Hematopoietic multipotent progenitor cell (in vitro differentiated cells): ENCODE measurements at places on chromosomes 11 and 22.

DNA sequence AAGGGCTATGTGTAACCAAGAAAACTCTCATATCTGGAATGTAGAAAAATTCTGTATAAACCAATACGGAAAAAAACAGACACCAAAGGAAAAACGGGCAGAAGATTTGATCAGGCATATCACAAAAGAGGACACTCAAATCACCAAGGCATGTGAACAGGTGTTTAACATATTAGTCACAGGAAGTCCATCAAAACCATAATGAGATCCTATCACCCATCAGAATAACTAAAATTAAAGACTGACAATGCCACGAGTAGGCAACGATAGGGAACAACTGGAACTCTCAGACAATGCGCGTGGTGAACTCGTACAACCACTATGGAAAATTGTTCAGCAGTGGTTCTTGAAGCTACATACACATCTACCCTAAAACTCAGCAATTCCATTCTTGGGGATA is 94.5 kb downstream of the MICAL3 start:
- DNase-seq = no peak

DNA sequence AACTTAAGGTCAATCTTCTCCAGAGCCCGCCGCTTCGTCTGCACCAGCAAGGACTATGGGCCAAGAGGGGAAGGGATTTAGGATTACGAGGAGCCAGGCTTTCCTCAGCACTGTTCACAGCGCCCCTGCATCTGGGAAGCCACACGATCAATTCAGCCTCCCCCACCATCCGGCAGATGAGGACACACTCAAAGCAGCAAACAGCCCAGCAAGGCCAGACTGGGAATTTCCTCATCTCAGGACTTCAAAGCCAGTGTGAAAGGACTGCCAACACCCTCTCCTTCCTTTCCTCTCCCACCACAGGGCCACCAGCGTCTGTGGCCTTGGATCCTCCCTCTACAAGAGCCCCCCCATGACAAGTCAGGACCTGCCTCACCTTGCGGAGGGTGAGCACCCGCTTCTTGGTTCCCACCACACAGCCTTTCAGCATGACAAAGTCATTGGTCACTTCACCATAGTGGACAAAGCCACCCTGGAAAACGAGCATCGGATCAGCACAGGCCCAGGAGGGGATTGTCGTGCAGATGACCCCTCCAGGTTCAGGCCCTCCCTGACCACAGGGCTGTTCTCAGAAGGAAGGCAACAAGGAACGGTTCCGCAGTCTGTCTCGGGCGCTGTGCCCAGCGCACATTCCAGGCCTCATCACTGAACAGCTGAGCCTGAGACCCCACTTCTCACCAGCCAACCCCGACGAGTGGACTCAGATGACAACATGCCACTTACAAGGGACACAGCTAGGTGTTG is 6.0 kb downstream of the RPL3 start:
- no peak for DNase-seq

DNA sequence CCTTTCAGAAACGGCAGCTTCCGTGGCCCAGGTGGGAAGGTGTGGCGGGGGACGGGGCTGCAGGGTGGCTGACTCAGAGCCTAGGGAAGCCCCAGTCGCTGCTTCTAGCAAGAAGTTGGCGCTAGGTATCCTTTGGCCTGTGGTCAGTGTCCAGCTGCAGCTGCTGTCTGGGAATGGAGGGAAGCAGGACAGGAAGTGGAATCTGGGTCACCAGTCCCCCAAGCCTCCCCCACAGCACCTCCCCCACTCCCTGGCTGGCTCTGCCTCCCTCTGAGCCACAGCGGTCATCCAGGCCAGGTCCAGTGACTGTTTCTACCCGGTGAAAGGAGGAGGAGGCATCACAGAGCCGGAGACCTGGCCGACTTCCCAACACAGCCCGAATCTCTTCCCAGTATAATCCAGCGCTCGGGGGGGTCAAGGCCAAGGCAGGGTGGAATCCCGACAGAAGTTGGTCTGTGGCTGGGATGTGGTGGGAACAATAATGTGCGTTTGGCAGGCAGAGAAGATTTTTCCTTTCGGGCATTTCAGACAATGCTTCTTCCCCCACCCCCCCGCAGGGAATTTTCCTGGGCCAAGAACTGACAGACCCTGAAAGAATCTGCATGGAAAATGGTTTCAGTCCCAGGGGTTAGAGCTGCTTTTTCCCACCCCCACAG is 45.1 kb downstream of the C11orf96 start:
- no peak for DNase-seq

DNA sequence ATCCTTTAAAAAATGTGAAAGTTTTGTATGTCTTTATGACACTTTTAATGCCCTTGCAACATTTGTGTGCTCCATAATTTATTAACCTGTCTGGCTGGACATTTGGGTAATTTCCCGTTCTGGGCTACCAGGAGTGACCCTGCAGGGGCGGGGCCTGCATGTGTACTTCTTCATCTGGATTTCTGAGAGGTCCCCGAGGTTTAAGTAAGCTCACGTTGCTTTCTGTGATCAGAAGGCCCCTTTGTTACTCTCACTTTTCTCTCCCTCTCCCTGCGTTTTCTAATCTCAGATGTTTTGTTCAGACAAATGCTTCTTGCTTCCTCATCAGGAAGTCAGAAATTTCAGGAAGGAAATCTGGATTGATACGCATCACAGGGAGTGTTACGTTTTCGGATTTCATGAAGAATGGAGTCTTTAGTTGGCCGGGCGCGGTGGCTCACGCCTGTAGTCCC is 78.9 kb upstream of the CRYBB3 start:
- DNase-seq = no peak

DNA sequence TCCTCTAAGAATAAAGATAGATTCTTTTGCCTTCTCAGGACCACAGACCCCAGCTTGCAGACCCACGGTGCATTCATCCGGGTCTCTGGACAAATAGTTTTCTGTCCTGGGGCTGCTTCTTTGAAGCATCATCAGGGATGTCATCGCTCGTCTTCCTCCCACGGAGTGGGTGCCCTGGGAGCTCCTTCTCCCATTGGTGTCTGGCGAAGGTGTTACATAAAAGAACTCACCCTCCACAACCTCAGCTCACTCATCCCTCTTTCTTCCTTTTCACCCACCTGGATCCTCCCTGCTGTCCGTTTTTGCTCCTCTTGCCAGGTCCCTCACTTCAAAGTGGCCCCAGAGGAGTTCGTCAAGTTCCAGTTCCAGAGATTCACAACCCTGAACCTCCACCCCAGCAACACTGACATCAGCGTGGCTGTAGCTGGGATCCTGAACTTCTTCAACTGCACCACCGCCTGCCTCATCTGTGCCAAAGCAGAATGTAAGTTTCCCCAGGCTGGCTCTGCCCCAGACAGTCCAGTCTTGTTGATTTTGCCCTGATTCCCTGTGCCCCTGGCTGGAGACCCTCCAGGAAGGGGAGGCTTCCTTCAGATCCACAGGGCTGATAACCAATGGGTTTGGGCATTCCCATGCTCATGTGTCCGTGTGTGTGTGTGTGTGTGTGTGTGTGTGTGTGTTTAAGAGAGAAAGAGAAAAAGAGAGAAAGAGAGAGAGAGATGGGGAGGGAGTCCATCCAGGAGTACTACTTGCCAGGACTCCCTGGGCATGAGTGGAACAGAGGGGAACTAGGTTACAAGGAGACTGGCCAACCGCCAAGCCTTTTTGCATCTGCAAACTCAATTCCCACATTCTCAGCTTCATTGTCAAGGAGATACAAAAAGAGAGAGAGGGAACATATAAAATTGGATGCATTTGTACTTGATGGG is 204.2 kb upstream of the TBCEL start:
- no peak for DNase-seq

DNA sequence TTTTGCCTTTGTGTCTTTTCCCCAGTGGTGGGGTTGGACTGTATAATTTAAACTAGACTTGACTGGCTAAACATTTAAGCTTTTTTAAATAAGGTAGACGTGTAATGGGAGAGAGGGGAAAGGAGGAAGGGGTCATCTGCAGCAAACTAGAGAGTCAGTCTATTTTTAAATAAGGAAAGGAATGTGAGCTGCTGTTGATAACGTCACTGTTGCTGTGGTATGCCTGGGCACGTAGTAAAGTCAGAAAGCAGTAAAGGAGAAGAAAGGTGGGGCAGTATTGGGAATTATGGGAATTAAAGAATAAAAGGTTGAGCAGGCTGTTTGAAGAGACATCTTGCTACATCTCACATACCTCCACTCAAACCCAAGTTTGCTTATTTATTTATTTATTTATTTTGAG is 80.4 kb upstream of the FSHB start:
- DNase-seq = no peak

GRCh38 chr22:23530766-23531282 is 49.3 kb downstream of the IGLL1 start:
- DNase-seq = no peak

DNA sequence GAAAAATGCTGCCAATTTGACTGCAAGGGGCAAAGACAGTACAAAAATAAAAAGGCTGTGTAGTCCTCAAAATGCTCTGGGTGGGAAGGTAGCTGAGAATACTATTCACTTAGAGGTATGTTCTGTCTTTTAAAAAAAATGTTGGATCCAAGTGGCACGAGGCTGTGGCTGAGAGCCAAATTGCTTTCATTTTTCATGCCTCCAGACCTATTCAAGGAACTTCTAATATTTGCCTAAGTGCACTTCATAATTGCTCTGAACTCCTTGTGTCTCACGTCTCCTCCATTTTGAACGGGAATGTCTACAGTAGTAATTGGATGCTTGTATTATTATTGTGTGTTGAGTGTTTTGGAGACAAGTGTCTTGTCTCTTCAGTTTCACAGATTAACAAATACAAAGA is 19.1 kb upstream of the SLC22A25 start:
- DNase-seq = no peak

DNA sequence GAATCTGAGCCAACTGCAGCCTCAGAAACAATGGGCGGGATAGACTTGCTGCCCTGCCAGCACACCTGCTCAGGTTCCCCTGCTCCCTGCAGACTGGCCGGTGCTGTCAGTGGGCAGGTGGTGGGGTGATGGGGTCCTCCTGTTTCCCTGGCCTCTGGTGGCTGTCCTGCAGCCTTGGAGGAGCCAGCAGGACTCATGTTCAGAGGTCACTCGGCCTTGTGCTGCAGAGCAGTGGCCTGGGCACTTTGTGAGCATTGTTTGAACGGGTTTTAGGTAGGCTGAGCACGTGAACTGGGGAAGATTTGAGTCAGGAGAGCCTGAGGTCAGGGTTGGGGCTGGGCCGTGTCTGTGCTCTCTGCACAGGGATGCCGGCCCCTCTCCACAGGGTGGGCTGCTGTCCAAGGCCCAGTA is 17.6 kb downstream of the PPIL2 start:
- no peak for DNase-seq

- DNase-seq = peak; percentile 22
Observed at GRCh38 chr11:33234397-33235190, 22.6 kb upstream of the HIPK3 start.

- DNase-seq = no peak
Observed at GRCh38 chr11:1339066-1339675, 29.7 kb upstream of the TOLLIP start.

- no peak for DNase-seq
Observed at GRCh38 chr22:40414311-40414710, 43.9 kb downstream of the SGSM3 start.

DNA sequence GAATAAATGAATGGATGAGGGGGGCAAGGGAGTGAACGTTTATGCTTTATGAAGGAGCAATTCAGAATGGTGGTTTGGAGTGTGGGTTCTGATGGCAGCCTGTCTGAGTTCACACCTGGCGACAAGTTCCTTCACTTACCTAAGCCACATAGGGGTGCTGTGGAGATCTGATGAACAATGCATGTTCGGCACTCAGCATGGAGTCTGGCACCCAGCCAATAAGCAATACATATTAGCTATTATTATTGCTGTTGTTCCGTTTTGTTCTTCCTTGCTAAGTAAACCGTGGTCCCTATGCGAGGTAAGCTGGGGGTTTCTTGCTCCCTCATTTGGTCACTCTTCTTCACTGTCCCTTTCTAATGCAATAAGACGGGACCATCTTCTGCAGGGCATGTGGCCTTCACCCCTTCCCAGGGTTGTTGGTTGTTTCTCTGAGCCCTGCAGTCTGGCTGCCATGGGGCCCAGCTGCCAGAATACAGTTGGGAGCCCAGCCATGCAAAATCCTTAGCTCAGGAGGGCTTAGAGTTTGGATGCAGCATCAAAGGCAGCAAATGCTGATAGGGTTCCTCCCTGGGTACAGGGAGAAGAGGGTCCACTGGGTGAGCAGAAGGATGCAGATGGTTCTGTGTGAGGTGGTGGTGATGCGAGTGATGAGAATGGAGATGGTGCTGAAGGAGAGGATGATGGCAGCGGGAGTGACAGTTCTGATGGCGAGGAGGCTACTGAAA is 6.4 kb upstream of the PKNOX2 start:
- no peak for DNase-seq

GRCh38 chr22:49023879-49024774 is 803.5 kb downstream of the BRD1 start:
- no peak for DNase-seq

DNA sequence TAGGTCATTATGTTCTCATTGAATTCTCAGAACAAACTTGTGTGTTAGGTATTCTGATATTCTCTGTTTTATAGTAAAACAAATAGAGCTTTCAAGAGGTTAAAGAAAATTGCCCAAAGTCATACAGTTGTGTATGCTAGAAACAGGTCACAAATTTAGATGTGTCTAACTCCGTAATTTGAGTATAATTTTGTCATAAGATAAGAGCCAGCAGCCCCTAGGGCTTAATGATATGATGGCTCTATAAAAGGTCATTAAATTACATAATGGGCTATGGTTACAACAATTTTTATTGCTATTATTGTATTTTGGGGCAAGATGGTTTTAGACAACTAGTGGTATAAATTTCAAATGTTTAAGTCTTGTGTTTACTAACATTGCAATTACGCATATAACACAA is 701.9 kb downstream of the LUZP2 start:
- DNase-seq = no peak

- DNase-seq = no peak
Observed at GRCh38 chr11:112418438-112418837, 157.8 kb upstream of the PLET1 start.

GRCh38 chr11:112658431-112658878 is 302.8 kb upstream of the NCAM1 start:
- no peak for DNase-seq

DNA sequence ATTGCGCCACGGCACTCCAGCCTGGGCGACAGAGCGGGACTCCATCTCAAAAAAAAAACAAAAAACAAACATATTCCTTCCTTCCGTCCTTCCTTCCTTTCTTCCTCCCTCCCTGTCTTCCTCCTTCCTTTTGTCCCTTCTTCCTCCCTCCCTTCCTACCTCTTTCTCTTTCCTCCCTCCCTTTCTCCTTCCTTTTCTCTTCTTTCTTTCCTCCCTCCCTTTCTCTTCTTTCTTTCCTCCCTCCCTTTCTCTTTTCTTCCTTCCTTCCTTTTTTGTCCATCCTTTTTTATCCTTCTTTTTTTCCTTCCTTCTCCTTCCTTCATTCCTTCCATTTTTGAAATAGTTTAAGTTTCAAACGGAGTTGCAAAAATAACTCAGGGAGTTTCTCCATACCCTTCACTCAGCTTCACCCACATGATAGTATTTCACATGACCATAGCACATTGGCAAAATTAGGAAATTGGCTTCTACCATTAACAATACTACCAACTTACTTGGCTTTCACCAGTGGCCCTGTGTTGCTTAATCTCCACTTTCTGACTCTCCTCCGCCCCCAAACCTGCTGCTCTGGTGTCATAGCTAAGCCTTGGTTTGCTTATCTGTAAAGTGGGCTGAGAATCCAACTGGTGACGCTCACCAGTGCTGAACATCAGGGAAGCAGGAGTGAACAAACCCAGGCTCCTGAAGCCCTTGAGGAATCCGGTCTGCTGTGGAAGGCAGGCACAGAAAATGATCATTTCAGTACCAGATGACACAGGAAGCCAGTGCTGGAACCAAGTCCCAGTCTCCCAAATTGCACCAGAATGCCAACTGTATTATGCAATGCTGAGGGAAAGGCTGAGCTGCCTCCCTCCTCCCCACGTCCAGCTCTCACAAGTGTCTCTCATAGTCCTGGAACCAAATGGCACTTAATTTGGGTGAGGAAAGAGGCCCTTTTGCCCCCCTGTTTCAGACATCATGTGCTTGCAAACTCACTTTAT is 17.2 kb upstream of the CRYBB3 start:
- DNase-seq = no peak
